ENCODE measurements at places on chromosomes 4 and X.
A peak's percentile ranks its signal among the peaks of the same experiment; 100 is the strongest.

DNA sequence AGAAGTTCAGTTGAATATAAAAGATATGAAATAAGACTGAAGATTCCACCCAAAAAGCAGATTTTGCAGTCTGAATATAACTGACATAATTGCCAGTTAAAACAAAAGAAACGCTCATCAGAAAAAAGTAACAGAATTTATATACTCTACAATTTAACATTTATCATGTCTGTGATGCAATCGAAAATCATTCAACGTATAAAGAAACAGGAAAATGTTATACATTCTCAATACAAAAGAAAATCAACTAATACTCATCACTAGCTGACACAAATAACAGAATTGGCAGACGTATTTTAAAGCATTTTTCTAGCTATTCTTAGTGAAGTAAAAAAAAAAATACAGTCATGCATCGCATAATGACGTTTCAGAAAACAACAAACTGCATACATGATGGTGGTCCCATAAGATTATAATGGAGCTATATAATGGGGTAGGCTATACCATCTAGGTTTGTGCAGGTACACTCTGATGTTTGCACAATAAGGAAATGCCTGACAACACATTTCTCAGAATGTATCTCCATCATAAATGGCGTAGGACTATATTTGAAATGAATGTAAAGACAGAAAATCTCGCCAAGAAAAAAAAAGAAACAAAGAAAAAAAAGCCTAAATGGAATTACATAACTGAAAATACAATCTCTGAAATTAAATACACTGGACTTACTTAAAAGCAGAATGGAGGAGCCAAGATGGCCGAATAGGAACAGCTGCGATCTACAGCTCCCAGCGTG lies 34.3 kb downstream of the OR13H1 start:
- DNase-seq: no peak

DNA sequence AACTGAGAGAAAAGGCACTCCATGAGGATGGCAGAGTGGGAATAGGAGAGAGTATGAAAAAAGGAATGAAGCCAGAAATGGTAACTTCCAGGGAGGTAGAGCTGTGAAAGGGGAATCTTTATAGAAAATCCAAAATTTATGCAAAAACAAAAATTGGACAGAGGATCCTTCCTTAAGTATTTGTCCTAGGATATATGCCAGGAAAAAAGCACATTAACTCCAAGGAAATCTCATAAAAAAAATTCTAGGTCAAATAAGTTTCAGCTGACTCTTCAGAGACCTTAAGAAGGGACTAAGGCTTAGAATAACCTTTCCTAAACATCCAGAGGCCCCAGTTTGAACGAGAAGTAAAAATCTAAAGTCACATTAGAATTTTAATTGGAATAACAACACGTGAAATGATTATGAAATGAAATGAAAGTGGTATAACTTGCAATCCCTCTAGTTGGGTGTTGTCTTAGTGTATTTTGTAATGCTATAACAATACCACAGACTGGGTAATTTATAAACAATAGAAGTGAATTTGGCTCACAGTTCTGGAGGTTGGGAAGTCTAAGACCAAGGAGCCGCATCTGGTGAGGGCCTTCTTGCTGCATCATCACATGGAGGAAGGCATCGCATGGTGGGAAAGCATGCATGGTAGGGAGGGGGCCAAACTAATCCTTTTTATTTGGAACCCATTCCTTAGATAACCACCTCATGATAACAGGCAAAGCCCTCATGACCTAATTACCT lies 145.4 kb upstream of the RXFP1 start:
- no peak for DNase-seq

DNA sequence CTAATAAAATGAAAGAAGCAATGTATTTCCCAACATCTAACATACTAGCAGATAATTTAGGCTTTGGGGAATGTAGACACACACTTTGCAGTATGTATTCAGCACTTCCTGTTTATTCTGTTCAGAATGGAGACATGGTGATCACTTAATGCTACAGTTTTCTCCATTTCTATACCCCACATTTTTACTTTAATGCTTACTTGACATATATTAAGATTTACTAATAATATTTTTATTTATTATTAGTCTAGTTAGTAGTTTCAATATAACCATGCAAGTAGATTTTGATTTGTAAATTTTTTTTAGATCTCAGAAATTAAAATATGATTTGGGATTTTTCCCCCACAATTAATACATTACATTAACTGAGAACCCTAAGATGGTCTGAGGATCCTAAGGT lies 98.4 kb downstream of the PRSS12 start:
- DNase-seq: no peak

- DNase-seq: no peak
These were observed 172.7 kb upstream of the LCORL start for GRCh38 chr4:18194278-18194677.

GRCh38 chr4:57442831-57443291 lies 332.7 kb upstream of the IGFBP7 start:
- DNase-seq: peak; percentile 29

DNA sequence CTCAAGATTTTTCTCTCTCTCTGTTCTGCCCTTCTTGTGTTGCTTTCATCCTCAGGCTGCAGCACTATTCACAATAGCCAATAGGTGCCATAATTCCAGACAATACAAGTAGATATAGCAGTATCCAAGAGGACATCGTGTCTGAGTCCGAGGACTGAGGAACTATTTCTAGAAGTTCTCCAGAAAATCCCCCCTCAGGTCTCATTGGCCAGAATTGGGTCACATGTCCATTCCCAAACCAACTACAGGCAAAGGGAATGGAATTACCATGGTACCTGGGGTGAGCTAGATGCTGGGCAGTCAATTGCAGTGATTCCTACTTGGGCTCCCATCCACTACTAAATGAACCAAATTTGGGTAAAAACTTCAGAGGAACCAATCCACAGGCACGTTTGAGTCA lies 301.9 kb upstream of the RASGEF1B start:
- no peak for DNase-seq

DNA sequence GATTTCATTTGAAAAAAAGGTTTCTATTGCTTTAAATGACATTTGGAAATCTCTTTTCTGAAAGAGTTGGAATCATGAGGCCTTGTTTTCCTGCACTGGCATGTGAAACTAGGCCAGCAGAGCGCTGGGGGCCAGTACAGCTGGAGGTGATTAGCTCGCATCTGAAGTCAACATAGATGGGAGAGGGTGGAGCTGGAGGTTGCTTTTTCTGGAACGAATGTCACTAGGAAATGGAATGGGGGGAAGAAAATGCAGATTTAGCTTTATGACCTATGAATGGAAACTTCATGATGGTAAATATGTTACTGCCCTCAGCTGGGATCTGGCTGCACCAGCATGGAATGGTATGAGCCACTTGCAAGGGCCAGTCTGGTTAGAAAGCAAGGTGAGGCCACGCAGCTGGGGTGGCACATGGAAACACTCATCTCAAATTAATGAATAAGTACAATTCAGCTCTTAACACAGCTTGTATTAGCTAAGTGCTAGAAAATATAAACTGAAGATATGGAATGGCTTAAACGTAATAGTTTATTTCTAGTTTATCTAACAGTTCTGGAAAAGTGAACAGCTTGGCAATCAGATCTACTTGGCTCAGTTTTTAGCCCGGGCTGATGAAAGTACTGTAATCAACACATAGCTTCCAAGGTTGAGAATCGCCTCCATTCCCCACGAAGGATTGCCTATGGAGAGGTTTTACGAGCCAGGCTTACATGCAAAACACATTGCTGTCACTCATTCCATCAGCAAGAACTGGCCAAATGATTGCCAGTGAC lies 32.5 kb downstream of the SLC10A6 start:
- DNase-seq: peak; percentile 54
